EH (cell line): ENCODE measurements at places on chromosomes 11 and 22.

DNA sequence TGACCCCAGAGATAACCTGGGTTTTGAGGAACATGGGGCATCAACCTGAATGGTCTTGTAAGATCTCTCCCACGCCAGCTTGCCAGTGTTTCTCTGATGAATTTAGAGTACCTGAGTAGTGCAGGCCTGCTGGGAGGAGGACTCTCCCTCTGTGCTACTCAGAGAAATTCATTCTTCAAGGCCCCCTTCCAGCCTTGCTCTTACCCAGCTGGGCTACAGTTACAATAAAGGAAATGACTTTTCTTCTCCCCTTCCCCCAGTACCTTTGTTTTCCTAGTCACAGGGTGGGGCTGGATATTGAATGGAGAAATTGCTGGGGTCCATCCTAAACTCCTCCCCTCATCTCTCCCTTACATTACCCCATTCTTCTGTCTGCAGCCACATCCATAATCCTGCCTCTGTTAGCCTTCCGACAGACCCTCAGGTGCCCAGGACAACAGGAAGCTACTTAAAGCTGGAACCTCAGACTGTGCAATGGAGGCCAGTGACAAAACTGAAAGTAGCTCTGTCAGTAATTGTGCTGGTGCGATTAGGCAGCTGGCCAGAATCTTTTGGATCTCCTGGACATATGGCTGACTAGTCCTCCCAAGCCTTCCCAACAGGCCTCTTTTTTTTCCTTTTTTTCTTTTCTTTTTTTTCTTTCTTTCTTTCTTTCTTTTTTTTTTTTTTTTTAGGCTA, 17.4 kb downstream of the LIMK2 start:
- DNase-seq, result peak; percentile 56

DNA sequence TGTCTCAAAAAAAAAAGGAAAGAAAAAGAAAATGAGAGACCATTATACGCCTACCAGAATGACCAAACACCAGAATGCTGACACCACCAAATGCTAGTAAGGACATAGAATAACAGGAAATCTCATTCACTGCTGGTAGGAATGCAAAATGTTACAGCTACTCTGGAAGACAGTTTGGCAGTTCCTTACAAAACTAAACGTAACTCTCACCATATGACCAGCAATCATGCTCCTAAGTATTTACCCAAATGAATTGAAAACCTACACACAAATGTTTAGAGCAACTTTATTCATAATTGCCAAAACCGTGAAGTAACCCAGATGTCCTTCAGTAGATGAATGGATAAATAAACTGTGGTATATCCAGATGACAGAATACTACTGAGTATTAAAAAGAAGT, 7.2 kb downstream of the CHKA start:
- DNase-seq, result peak; percentile 39

DNA sequence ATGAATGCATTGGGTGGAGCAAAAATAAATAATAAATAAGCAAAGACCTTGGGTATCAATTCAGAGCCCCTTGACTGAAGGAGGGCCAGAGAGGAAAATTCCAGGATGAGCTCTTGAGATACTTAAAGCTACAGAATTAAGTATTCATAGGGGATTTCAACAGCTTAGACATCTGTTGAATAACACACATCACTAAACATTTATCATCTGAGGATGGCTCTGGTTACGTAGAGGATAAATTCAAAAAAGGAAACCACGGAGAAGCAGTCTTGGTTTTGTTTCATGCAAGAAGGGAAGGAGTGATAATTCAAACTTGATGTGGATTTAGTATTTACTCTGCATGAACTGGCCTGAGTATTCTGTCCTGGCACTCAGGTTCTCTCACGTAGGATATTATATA, 29.8 kb downstream of the ARHGAP42 start:
- DNase-seq, result no peak

- DNase-seq, result no peak
These were observed 23.5 kb downstream of the SERGEF start for GRCh38 chr11:17989306-17989705.

DNA sequence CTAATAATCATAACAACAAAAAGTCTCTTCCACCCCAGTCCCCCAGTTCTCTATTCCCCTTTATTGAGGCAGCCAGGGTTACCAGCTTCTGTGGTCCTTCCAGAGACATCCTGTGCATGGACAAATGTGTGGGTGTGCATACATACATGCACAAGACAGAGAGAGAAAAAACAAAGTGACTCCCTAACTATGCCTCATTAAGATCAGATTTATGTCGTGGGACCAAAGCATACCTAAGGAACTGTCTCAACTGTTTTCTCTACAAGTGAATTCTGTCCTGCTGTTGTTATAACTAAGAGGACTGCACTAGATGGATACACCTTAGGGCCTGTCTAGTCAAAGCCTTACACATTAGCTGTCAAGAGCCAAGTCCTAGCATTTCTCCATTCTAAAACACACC, 106.7 kb downstream of the MRTFA start:
- DNase-seq, result peak; percentile 47

DNA sequence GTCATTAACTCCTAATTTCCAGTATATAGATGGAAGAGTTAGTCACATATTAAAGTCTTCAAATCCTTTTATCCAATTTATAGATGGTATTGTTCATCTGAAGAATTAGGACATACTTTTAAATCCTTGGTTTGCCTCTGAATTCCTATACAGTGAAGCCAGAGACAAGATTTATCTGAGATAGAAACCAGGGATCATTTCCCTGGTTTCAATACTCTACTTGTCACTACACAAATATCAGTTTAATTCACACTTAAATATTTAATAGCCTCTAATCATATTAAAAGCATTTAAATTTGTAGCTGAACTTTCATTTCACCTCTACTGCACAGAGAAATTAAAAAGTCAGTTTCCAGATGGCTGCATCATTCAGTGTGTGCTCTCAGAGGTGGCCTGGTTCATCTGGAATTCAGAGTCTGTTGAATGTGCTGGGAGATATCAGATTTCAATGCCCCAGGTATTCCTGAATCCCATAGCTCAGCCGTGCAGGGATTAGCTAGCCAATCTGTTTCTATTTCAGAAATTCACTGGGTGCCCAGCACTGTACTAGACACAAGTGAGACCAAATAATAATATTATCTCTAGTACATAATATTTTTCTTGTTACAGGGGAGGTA, 344.3 kb downstream of the AASDHPPT start:
- no peak for DNase-seq

GRCh38 chr11:68579455-68579854, 104.9 kb upstream of the GAL start:
- no peak for DNase-seq

DNA sequence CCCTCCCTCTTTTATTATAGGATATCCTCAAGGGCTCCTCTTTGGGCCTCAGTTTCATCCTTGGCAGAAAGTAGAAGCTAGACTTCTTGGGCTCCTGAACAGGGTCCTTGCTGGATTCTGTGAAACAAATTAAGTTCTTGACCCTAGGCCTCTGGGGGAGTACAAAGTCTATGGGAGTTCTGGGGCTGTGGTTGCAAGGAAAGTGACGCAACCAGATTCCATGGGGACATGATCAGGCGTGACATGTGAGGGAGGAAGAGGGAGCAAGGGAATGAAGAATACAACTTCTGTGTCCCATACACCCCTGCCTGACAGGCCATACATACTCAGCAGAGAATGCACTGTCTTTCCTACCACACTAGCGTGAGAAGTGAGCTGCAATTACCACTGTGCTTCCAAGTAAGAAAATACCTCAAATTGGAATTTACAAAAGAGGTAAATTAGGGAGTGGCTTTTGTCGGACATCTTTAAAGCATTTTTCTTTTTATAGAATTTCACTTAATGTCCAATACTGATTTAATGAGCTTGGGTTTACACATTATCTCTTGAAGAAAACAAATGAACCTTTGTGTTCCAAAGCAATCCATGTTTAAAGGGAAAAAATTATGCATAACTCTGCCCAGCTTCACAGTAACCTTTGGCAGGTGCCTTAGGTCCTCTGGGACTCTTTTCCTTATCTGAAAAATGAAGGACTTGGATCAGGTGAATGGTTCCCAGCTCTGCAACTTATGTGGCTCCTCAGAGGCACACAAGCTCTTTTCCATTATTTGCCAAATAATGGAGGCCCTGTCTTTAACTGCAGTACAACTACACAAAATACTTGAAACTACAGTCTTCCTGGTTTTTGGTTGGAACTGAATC, 38.9 kb downstream of the LIMK2 start:
- peak; percentile 55 for DNase-seq

DNA sequence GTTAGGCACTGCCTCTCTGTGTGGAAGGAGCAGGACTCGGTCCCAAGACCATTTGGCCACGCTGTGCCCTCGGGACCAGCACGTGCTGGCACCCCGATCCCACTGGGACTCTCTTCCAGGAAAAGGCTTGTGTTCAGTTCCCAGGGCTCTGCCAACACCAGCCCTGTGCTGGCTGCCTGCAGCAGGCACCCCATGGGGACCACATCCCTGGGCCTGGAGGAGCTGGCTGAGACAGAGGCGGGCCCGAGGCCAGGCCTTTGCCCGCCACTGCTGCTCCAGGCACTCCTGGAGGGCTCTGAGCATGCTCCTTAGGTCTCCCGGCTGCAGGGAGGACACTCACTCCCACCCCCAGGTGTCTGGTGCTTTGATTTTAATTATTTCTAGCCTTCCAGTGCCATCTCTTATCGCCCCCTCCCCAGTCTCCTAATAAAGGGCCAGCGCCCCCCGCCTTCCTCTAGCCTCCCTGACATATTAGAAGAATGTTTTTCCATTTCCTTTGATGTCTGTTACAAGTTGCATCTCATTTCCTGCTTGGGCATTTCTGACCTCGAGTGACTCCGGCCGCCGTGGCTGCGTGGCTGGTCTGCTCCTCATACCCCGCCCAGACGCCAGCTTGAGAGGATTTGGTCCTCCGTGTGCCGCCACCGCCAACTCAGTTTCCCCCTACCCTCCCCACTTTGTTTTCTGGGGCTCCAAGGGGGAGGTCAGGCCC, 14.4 kb downstream of the CDKN1C start:
- no peak for DNase-seq
